ENCODE measurements at places on chromosomes 2 and 18. TPM values are rescaled to one million over a fixed set of nuclear protein-coding genes. Genes with fewer than 3 reads are reported as not detected.
A peak's percentile ranks its signal among the peaks of the same experiment; 100 is the strongest.

The IL36B gene
- total RNA-seq: not detected

The CRYGC gene
- not detected for total RNA-seq

The CLEC4F gene
- not detected for total RNA-seq

The RGPD5 gene
- total RNA-seq: 10.3 TPM

The EMILIN1 gene
- 0.10 TPM for total RNA-seq

The GREB1 gene
- 3.4 TPM for total RNA-seq

The PTH2R gene
- total RNA-seq: not detected

The ADAM23 gene
- total RNA-seq: 4.9 TPM

The SNRNP27 gene
- total RNA-seq: 168 TPM

The GALR1 gene
- not detected for total RNA-seq

The HOXD3 gene
- total RNA-seq: 1.0 TPM

The AP1S3 gene
- 8.9 TPM for total RNA-seq

The SPP2 gene
- not detected for total RNA-seq

The RAB17 gene
- total RNA-seq: 4.1 TPM

The RNF152 gene
- 0.95 TPM for total RNA-seq

- DNase-seq: no peak
Measured at GRCh38 chr2:212677466-212677865, 138.9 kb upstream of the ERBB4 start.

GRCh38 chr2:54295911-54296310, 39.9 kb upstream of the TSPYL6 start:
- no peak for DNase-seq

- no peak for DNase-seq
Measured at GRCh38 chr2:201777043-201777442, 3.7 kb downstream of the ALS2 start.

- peak; percentile 8 for DNase-seq
Measured at GRCh38 chr2:86807468-86808275, 17.0 kb upstream of the CD8A start.

GRCh38 chr2:240364582-240364960, 70.9 kb upstream of the GPC1 start:
- DNase-seq: no peak

DNA sequence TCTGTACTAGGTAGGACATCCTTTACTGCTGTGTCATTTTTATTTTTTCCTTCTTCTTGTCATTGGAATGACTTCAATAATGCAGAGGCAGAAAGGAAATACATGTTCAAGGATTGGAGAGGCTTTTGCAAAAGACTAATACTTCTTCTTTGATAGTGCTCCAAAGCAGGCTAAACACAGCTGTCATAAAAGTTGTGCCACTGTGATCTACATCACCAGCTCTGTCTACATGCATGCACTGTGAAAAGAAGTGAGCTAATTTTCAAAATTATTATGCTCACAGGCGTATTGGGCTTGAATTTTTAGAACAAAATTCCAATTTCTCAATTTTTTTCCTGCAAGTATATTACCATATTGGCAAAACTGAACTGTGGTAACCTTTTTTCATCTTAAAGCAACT, 37.5 kb upstream of the CALCRL start:
- no peak for DNase-seq

DNA sequence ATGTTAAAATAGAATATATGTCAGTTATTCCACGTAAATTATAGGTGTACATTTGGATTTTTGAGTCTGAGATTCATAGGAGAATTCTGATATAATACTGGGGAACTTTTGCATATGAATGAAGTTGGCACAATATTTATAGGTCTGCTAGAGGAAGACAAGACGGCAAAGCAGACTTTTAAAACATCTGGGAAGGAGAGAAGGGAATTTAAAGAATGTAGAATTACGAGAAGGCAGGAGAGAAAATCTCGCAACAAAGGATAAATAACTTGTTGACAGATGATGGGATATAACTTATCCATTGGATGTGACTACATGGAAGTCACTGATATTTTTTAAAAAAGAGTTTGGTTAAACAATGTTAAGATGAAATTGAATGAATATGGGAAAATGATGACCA, 615.6 kb downstream of the ERBB4 start:
- DNase-seq: no peak

DNA sequence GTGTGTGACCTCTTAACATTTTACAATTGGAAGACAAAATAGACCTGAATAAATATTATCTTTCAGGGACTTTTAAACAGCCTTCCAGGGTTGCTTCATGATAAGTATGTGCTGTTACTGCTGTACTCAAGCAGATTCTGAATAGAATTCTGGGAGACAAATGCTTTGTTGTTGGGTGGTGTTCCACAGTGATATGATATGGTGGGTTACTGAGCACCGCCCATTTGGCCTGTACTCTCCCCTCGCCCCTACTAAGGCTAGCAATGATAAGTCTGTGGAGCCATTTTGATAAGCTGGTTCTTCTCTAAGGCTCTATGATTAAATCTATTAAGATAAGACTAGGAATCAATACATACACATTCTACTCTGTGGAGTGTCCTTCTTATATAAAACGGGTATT, 89.8 kb upstream of the ITGA4 start:
- DNase-seq: no peak

- no peak for DNase-seq
Measured at GRCh38 chr2:213221957-213222356, 62.3 kb upstream of the SPAG16 start.

DNA sequence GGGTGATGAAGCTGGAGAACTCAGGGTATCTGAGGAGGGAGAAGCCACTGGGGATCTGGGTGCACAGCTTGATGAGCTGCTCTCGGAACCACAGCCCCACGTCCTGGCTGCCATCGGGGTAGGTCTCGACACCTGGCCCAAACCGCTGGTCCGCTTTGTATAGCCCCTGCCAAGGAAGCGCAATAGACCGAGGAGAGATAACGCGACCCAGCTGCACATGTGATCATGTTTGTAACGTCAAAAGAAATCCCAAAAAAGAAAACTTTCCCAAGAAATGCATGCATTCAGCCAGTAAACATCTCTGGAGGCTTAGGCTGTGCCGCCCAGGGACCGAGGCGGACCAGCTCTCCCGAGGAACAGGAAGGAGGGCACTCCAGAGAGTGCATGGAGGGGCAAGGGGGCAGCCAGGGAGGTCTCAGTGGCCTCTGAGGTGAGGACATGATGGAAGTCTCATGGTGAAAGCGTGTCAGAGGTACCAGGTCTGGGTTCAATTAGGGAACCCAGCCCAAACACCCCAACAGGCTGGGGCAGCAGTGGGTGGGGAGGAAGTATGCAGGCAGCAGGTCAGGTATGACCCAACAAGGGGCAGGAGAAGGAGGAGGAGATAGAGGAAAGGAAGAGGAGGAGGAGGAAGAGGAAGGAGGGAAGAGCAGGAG, 28.3 kb downstream of the ANKMY1 start:
- DNase-seq: no peak

DNA sequence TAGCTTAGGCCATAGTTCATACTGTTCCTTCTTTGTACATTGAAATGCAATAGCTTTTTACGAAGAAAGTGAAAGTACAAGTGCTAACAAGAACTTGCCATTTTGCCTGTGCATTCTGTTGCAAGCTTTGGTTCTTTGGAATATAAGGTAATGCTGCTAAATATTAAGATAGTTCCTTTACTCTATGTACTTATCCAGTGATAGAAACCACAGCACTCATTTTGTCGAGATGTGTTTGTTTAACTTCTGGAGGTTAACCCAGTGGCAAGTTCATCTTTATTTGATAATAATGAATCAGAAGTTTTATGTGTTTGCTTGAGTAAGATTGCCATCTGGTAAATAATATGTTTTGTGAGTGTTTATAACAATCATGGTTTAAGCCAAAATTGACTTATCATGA, 373.1 kb upstream of the FANCL start:
- no peak for DNase-seq

DNA sequence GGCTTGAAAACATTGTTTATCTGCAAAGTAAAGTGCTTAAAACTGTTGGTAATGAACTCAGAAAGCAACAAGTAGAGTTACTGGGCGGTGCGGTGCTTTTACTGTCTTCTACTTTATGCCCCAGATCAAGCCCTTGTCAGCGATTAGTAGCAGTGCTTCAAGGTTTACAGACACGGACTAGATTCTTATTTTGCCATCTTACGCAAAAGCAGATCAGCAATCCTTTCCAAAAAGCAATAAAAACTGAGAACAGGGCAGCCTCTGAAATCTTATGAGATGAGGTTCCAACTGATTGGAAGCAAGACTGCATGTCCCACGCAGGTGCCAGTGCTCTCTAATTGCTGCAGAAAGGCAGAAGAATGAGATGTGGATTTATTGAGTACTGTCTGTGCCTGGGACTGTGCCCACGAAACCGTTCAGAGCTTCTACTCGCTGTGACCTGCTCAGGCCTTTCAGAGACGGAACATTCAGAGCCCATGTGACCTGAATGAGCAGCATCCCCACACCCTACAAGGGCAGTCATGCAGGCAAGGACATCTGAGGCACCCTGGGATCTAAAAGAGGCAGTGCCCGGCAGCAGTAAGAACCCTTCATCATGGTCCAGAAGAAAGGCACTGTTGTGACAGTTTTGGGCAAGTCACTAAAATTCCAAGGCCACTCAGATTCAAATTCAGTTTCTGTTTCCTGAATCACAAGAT, 15.7 kb downstream of the COL4A3 start:
- no peak for DNase-seq

DNA sequence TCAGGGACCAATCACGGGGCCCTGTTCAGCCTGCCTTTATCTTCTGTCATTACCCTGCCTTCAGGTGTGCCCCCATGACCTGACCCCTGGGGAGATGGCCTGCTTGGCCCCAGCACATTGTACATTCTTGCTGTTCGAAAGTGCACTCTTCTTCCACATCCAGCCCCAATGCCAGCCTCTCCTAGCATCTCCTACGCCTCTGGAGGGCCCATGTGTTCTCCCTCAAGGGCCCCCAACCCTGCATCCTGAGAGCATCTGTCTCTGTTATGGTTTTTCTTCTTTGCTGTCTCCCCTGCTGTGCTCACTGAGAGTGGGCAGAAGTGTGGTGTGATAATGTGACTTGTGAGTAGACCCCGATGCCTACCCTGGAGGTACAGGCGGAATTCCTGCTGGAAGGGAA, 41.5 kb upstream of the OTOS start:
- DNase-seq: no peak

- no peak for DNase-seq
Measured at GRCh38 chr18:58800582-58800981, 64.1 kb upstream of the ZNF532 start.

DNA sequence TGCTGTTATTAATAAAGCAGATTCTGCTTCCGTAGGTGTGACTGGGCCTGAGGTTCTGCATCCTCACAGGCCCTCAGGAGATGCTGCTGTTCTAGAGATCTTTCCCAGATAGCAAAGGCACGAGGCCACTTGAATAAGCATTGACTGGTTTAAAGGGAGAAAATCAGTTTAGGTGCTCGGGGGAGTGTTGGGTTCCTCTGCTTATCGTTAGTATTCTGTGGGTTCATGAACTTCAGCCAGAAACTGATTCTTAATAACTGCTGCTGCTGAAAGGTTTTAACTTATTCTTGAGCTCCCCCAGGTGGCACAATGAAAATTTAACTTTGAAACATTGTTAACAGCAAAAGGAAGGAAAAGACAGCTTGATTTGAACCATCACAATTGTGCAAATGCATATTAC, 56.9 kb downstream of the ITGA6 start:
- no peak for DNase-seq

DNA sequence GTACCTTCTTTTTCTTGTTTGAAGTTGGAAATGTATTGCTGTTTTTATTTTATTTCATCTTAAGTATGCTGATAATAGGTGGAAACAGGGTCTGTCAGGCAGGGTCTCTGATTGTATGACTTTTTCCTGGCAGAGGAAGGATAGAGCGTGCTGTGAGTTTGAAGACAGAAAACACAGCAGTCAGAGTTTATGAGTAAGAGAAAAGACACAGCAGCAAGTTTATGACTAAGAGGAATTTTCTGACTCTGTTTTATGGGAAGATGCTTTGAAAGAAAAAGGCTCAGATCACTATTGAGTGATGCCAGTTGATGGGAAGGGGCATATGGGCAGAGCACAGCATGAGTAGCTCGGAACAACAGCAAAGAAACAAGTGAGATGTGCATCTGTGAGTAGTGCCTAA, 379.1 kb downstream of the MEIS1 start:
- DNase-seq: no peak

DNA sequence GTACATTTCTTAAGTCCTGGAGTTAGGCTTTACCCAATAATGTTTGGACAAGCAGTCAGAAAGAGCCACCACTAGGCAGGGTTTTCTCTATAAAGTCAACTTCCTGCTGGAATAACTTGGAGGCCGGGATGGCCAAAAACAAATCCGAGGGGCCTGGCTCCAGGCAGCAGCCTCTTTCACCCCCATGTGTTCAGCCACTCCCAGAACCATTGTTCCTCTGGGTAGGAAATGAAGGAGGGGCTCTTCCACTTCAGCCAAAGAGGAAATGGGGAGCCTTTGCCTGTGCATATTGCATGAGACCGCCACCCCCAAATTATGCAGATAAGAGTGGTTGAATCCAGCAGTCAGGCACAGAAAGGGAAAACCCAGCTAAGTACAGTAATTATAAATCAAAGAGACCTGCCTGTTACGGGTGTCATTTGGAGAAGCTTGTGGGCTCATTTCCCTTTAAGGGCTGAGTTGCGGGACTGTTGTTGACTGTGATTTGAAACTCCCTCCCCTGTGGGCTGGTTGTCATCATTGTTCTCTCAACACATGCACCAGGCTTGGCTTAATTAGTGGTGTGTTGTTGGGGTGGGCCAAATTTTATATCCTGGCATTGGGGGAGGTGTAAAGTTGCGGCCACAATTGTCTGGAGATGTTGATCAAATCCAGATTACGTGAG, 212.8 kb upstream of the SOX11 start:
- DNase-seq: peak; percentile 9

GRCh38 chr2:64456293-64456692, 2.3 kb downstream of the LGALSL start:
- DNase-seq: no peak

DNA sequence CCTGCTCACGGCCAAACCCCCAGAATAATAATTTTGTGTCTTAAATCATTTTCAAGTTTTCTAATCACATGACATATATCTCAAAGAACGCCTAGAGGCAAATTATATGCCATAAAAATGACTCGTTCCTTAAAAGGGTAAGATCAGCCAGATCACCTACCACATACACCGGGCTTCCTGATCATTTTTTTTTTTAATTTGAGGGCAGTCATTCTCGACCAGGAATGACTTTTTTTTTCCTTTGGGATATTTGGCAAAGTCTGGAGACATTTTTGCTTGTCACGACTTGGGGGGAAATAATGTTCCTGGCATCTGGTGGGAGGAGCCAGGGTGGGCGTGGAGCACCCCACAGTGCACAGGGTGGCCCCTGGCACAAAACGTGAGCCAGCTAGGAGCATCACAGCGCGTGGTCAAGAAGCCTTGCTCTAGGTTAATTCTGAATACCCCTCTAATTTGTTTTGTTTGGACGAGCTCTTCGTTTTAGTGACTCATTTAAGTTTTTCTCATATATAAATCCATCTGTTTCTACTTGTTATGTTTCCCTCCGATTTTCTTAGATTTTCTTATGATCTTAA, 94.9 kb downstream of the TWIST2 start:
- DNase-seq: peak; percentile 33

DNA sequence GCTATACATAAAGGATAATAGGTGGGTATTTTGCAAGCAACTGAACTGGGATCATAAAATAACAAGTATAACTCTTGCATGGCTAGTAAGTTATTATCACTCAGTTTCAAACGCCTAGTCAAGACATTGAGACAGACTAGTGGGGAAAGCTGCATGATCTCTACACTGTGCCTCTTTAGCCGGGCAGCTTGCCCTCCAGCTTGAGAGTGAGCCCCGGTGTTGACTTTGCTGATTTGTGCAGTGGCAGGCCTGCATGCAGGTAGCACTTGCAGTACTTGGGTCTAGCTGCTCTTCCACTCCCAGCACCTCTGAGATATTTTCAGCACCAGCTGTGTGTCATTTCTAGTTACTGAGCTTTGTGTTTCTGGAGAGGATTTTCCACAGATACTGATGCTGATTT, 118.8 kb upstream of the DAPL1 start:
- DNase-seq: no peak

All from A172 (cell line).